Activated CD4-positive, CD25-positive, alpha-beta regulatory T cell treated with anti-CD3 and anti-CD28 coated beads, Interleukin-2, amount 50 U/mL, for 16 hours (primary cell): ENCODE measurements at places on chromosomes 12 and 14.

DNA sequence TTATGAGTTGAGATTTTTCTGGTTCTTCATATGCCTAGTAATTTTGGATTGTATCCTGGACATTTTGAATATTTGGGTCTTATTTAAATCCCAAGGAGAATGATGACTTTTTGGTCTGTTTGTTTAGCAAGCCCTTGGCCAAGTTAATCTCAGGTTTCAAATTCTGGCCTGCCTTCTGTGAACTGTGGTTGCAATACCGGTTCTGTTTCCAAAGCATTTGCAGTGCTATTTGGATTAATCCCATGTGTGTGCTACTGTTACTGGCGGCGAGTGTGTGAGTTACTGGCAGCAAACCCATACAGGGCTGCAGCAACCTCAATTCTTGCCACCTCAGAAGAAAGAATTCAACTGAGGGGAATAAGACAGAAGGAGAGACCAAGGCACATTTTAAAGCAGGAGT lies 51.1 kb downstream of the TMEM260 start:
- no peak for DNase-seq

DNA sequence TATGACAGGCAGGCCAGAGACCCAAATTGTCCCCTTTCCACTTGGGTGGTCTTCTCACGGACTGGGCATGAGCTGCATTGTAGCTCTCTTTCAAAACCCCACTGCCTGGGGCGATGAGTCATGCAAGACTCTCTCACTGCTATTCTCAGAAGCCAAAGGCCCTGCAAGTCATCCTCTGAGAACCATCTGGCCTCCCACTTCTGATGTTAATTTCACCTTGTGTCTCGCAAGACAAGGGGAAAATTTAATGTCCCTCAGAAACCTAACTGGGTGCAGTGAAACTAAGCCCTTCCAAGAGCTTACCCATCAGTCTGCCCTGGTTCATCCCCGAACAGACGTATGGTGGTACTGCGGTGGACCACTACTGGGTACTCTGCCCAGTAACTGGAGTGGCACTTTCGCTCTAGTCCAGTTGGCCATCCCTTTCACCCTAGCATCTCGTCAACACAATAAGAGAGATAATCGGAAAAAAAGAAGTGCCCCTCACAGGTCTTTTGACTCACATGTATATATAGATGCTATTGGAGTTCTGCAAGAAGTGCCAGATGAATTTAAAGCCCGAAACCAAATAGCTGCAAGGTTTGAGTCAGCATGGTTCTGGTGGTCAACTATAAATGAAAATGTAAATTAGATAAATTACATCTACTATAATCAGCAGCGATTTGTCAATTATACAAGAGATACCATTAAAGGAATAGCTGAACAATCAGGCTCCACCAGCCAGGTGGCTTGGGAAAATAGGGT lies 31.3 kb upstream of the LALBA start:
- DNase-seq, result no peak

- DNase-seq, result no peak
Measured at GRCh38 chr14:25011095-25011494, 38.9 kb downstream of the STXBP6 start.

DNA sequence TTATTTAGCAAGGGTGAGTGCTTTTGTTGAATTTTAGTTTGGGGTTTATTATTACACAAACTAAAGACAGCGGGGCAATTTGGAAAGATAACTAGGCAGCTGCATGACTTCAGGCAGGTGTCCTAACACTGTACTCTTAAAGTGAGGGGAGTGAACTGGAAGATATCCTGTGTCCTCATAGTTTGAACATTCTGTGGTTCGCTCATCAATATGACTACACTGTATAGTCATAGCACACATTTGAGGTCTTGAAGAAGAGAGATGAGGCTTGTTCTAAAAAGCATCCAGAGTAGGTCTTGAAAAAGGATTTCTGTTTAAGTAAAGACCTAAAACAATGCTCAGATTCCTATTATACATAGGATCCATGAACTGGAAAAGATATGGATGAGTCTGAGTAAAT lies 1.7 kb upstream of the MAP3K9 start:
- no peak for DNase-seq

DNA sequence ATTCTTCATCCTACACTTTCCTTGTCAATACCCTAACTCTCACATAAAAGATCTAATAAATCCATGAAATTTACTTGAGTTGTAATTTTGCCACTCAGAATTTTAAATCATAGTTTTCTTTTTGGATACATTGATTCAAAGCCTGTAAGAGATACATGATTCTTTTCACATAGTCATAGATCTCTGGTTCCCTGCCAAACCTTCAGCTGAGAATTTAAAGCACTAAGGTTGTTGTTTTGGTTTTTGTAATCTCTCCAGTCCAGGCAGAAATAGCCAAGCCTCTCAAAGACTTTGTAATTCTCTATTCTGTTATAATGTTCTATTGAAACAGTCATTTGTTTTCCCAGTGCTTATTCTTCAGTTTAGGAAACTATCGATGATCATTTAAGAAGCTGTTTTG lies 273.9 kb downstream of the TRHDE start:
- DNase-seq, result no peak

DNA sequence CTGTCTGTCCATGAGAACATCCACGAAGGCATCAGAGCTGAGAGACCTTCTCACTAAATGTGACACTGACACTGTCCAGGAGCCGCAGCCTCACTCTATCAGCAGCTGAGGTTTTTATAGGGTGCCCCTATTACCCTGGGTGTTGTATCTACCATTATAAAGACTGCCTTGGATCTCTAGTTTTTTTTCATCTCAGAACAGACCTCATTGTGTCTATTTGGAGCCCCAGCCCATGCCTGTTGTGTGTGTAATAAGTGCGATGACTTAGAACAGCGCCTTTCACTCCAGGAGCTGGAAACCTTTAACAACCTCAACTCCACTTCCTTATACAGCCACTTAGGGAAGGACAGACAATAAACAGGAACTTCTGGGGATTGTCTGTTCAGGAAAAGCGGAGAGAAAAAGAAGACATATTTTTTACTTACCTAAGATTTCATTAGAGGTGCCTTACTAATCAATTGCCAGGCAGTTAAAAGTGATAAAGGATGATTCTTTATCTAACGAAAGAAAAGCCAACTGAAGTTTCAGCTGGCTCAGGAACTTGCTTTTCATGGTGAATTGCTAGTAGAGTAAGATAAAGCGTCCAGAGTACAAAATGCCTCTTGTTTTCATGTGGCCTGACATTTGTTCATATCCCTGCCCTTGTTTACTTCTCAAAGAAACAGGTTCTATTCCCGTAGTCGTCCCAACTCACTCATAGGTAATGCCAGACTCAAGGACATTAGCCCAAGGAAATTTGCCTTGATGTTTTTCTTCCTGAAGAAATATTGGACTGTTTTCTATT lies 420.6 kb downstream of the RAD51B start:
- DNase-seq, result no peak

GRCh38 chr14:100533656-100534485 lies 53.3 kb downstream of the BEGAIN start:
- DNase-seq, result no peak

DNA sequence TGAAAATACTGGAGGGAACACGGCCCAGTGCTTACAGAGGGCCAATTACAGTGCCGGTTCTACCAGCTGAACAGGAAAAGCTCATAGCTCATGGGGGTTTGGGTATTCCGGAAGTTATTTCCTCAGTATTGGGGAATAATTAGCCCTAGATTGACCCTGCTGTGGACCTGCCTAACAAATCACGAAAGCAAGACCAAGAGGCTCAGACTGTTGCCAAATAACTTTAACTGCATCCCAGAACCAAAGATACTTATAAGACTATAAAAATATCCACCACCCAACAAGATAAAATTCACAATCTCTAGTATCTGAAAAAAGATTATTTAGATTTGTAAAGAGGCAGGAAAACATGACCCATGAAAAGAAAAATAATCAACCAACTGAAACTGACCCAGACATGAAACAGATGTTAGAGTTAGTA lies 8.0 kb upstream of the OR5AU1 start:
- no peak for DNase-seq

GRCh38 chr12:29152223-29152868 lies 3.3 kb downstream of the FAR2 start:
- DNase-seq, result no peak

GRCh38 chr14:101814934-101815333 lies 53.4 kb downstream of the PPP2R5C start:
- DNase-seq, result no peak
